Activated T-cell treated with anti-CD3 and anti-CD28 coated beads, Interleukin-2, amount 50 U/mL, for 4 hours (primary cell): ENCODE measurements at places on chromosomes 16 and 17.

- no peak for DNase-seq
Measured at GRCh38 chr17:38544175-38544838, 61.4 kb downstream of the SRCIN1 start.

- no peak for DNase-seq
Measured at GRCh38 chr17:7590743-7591142, 849 bp upstream of the SOX15 start.

GRCh38 chr17:8186787-8187516 is 3.0 kb downstream of the BORCS6 start:
- peak; percentile 91 for DNase-seq

- DNase-seq: no peak
Measured at GRCh38 chr17:54985476-54985875, 16.9 kb downstream of the STXBP4 start.

DNA sequence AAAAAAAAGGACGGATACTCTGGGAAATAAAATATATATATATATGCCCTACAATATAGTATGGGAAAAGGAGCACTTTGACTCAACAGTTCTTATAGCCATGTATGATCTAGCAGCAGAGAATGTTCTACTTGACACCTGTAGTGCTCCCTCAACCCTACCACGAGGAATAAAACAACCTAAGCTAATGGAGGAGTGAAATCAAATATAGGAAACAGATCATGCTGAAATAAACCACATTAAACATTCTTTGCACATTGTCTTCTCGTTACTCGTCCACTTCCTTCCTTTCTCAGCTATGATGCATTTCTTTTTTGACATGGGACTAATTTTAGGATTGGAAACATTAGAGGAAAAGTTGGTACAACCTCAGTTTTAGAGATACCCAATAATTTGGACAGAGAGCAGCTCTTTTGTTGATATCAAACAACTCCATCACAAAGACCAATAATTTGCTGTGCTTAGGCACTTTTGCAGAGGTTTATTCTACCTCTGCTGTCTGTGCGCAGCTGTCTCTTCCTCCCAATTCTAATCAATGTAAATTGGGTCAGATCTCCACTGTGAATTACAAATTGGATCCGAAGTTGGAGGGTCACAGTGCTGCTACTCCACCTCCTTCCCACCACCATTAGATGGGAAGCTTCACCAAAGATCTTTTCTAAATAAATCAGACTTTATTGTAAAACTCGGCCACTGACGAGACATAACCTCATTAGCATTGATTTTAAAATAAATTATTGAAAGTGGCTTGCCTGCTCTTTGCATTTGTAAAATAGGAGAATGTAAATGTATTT is 65.8 kb downstream of the SNX11 start:
- no peak for DNase-seq

GRCh38 chr17:43220511-43221125 is 7.8 kb downstream of the CCDC200 start:
- DNase-seq: no peak

- DNase-seq: no peak
Measured at GRCh38 chr17:15432807-15433611, 34.4 kb downstream of the CDRT4 start.

- DNase-seq: no peak
Measured at GRCh38 chr17:4796552-4796920, 572 bp downstream of the PSMB6 start.

DNA sequence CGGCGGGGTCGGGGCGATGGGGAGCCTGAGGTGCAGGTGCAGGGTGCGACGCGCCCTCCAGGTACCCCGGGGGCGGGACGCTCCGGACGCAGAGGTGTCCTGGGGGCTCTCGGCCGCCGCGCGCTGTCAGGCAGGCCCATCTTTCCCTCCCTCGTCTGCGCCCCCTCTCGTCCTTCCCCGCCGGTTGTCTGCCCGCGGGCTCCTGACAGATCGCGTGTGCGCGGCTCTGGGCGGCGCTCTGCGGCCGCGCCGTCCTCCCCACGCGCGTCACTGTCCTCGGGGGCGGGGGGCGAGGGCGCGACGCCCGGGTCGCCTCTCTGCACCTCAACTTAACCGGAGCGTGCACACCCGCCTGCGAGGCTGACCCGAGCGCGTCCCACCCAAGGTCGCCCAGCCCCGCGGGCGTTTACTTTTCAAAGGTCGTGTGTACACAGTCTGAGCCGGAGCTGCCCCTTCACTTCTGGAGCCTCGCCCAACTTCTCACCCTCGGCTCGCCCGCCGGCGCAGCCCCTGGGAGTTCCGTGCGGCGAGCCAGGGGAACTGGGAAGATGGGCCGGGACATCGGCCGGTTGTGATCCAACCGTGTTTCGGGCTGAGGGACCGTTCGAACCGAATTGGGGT is 512 bp downstream of the AKAP1 start:
- DNase-seq: peak; percentile 59

DNA sequence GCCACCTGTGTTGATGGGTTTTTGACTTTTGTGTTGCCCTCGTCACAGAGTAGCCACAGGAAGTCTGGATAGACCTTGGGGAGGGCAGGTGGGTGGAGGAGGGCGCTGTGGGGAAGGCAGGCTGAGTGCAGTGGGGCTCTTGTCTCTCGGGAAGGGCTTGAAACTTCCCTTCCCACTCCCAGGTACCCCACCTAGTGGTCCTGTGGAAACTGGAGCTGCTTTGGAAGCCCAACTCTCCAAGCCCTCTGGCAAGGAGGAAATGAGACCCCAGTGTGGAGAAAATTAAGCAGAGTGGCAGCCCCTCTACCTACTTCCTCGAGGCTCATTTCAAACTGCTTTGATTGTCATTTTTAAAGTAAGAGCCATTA is 9.2 kb downstream of the CA5A start:
- DNase-seq: no peak

GRCh38 chr17:43983515-43984411 is 20.7 kb upstream of the NAGS start:
- DNase-seq: no peak

- DNase-seq: no peak
Measured at GRCh38 chr17:81930142-81931125, 2.9 kb upstream of the MAFG start.

DNA sequence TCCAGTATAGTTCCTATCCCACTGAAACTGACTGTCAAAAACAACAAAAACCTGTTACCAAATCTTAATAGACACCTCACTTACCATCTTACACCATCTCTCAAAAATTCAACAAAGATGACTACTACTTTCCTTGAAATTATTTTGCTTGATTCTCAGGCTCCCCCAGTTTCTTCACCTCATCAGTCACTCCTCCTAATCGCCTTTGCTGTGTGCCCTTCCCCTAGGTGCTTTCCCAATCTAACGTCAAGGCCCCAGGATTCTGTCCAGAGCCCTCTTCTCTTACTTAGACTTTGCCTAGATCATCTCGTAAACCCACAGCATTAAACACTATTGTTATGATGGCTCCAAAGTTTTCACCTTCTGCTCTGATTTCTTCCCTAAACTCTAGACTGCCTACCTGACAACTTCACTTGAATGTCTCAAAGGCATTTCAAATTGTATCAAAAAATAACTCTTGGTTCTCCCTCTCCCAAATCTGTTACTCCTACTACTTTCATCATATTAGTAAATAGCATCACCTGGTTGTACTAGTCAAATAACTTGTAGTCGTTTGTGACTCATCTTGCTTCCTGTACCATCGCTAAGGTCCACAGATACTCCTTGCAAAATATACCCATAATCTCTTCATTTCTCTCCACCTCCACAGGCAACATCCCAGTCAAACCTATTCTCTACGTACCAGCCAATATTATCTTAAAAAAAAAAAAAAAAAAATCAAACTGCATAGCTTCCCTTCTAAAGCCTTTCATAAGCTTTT is 18.0 kb downstream of the C16orf87 start:
- no peak for DNase-seq

DNA sequence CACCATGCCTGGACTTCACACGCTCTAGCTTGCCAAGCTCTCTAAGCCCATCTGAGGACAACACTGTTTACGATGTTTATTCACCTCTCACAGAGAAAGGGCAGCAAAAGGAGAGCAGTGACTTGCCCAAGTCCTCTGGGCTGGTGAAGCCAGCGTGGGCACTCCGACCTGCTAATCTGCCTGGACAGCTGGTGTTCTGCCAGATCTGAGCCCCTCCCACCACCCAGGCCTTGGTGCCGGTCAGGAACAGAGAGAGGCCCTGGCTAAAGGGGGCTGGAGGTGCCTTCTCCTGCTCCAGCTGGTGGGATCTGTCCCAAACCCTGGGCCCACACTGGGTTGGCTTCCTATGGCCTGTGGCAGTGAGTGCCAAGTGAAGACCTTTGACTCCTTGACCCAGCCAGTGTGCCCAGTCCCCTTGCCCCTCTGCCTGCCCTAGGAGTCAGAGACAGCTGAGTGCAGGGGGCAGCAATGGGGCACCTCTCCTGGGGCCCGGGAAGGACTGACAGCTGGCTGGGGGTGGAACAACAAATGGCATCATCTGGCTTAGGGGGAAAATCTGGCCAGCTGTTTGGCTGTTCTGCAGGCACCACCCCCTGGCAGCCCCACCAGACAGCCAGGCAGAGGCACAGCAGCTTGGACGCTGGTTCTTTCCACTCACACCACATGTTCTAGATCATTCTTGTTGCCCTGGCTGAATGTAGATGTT is 1.8 kb upstream of the SLC4A1 start:
- no peak for DNase-seq

DNA sequence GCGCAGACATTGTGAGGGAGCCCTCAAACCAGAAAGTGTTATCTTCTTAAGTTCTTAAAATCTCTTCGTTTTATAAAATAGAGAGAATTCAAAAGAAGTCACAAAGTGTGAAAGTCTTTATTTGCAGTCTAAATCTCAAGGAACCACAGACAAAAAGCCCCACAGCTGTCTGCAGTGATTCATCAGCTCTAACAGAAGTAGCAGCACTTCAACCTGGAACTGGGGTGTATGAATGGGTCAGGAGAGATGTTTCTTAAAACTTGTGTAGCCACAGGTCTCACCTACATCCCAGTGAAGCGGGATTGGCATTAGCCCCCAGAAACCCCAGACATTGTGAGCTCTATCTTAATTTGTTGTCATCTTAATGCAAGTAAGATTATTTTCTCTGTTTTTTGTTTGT is 61.1 kb downstream of the CDYL2 start:
- no peak for DNase-seq

DNA sequence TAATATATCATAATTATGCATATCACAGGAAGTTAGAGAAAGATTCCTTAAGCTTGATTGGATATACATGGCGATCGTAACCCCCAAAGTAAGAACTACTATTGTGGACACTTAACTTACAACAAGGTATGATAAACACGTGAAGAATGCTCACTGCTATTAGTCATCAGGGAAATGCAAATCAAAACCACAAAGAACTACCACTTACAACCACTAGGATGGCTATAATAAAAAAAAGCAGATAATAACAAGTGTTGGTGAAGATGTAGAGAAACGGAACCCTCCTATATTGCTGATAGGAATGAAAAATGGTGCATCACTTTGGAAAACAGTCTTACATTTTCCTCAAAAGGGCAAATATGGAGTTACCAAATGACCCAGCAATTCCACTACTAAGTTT is 265.9 kb downstream of the SLC39A11 start:
- no peak for DNase-seq

DNA sequence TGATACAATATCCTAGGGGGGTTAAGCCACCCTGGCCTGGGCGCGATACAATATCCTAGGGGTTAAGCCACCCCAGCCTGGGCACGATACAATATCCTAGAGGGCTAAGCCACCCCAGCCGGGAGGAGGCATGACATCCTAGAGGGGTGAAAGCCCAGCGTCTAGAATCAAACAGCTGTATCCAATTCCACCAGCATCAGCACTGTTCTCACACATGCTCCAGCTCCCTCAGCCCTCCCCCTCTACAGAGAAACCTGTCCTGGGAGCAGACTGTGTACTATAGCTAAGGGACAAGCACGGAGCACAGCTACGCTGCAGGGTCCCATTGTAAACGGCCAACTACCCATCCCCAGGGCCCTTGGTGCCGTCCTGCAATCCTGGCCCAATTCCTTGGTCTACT is 6.2 kb downstream of the GINS2 start:
- no peak for DNase-seq

DNA sequence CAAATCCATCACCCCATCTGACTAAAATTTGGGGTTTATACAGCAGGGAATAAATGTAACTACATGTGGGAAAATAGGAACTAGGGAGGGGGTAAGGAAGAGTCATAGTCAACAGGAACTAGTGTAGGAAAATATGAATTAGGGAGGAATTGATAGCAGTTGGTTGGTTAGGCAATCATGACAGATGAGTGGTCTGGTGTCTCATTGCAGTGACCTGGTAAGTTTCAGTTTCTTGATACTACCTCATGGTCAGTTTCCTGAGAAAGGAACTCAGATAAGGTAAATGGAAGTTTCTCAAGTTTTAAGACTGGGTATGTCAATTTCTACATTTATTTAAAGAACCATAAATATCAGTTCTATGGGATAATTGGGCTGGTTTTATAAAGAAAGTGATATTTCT is 442.3 kb downstream of the NPIPA7 start:
- DNase-seq: no peak

- DNase-seq: no peak
Measured at GRCh38 chr17:54435966-54436365, 464.7 kb upstream of the TOM1L1 start.

- peak; percentile 21 for DNase-seq
Measured at GRCh38 chr17:39939588-39940419, 12.3 kb downstream of the LRRC3C start.

DNA sequence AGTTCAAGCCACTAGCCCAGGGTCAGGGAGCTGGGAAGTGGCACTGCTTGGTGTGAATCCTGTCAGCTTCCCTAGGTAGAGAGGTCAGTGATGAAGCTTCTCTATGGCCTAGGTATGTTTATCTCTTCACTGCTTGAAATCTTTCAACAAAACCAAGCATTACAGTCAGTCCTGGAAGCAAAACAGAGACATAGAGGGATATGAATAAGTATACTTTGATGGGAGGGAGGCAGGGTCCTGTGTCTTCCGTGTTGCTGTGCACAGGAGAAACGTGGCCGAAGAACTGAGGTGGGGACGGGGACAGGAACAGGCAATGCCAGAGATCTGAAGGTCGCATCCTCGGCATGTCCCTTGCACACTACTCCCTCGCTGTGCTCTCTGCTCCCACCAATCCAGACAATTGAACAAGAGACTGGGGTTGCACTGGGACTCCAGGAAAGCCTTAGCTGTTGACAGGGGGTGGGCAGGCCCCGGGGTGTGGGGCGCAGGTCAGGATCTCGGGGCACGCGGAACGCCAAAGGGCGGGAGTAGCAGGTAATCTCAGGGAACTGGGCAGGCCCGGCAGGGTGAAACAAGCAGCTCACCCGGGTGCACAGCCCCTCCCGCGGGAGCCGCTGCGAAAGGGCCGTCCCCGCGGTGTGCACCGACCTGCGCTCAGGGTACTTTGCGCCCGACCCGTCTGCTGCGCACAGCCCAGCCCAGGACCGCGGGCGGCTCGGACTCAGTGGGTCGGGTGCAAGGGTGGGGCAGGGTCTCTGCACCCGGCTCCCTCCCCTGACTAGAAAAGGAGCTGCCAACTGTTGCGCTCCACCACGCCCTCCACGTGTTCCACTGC is at the start of gene MT1H:
TSS of gene MT1H (plus strand) at position 810 of the 835 bp plus-strand sequence. CDS start 71 bp downstream, outside the sequence.
- DNase-seq: no peak
